ENCODE measurements at places on chromosomes 7 and 10. TPM values are rescaled to one million over a fixed set of nuclear protein-coding genes. Genes with fewer than 3 reads are reported as not detected.

GRCh38 chr10:131043039-131043691, 268.4 kb downstream of the TCERG1L start:
- DNase-seq = no peak

DNA sequence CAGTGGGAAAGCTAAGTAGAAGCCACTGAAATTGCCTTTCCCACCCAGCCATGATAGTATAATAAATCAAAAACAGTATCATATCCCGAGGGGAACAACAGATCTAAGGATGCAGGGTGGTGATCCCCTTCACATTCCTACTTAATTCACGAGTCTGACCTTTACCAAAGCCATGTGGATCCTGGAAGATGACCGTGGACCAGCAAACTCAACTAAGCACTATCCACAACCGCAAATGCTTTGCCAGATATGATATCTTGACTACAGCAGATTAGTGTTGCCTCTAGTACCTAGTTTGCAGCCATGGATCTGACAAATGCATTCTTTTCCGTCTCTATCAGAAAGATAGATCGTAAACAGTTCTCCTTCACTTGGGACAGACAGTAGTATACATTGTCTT, 67.3 kb upstream of the IL6 start:
- no peak for DNase-seq

- no peak for DNase-seq
Measured at GRCh38 chr7:30041526-30042269, 13.5 kb downstream of the PLEKHA8 start.

DNA sequence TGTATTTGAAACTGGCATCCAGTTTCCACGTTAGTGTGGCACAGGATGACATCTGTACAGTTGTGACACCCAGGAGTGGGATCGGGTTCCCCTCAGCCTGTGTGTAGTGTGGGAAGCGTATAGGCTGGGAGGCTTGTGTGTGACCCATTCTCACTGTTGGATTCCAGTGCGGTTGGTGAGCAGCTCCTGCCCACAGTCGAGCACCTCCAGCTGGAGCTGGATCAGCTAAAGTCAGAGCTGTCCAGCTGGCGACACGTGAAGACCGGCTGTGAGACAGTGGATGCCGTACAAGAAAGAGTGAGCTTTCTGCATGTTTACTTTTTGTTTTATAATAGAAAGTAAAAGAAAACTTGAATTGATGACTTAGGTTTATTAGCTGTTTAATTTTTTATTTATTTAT, 18.7 kb upstream of the GET4 start:
- no peak for DNase-seq

GRCh38 chr10:123858077-123858681, 33.4 kb downstream of the CPXM2 start:
- no peak for DNase-seq

Gene ATOH7
- total RNA-seq = not detected

Gene GPR22
- not detected for total RNA-seq
